ENCODE measurements at places on chromosomes 3 and 15. TPM values are rescaled to one million over a fixed set of nuclear protein-coding genes. Genes with fewer than 3 reads are reported as not detected.

ABI3BP gene
- total RNA-seq, result 26.2 TPM

CHRNA7 gene
- 1.1 TPM for total RNA-seq

DNA sequence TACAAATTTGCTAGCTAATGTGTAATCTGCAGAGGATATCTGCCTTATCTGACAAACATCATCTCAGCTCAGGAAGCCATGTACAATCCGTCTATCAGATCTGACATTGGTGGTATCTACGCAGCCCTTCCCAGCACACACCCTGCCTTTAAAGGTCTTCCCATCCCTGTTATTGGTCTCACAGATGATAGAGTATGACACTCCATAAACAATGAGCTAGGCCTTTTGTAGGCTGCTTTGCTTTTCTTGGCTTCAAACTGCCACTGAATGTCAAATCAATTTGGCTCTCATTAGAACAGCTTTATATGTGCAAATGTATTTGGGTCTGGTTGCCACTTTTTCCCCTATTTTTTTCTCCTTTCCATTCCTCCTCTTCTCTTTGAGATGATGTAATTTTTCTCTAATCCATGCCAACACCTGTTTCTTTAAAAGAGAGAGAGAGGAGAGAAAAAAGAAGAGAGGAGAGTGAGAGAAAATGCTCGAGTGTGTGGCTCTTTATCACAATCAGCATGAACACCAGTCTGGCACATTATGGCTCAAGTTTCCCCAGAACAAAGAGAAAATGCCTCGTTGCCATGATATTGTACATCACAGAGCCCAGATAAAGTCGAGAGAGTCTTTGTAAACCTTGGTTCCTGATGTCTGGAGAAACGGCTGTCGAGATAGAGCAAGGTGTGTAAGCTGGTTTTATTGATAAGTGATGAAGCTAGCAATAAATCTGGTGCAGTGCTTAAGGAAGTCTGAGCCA is 80.8 kb upstream of the DPH6 start:
- no peak for DNase-seq

GRCh38 chr15:101320501-101321052 is 25.5 kb upstream of the SNRPA1 start:
- no peak for DNase-seq

TGFBR2 gene
- 66.7 TPM for total RNA-seq

GRCh38 chr3:10721101-10721500 is 94.9 kb upstream of the SLC6A11 start:
- peak; percentile 31 for DNase-seq

DNA sequence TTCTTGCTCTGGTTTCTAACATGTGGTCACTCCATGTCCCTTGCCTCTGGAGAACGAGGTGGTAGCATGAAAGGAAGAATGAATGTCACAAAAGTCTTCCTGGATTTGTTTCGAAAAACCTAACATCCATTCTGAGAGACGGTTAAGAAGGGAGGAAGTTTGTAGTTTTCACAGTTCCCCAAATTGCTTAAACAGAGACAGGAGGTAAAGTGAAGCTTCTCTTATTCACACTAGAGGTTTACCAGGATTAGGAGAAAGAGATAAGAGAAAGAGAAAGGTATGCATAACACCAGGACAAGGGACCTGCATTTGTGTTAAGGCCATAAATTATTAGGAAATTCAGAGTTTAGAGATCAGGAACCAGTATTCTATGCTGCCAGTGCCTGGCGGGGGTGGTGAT is 228.1 kb downstream of the CPNE4 start:
- no peak for DNase-seq

DNA sequence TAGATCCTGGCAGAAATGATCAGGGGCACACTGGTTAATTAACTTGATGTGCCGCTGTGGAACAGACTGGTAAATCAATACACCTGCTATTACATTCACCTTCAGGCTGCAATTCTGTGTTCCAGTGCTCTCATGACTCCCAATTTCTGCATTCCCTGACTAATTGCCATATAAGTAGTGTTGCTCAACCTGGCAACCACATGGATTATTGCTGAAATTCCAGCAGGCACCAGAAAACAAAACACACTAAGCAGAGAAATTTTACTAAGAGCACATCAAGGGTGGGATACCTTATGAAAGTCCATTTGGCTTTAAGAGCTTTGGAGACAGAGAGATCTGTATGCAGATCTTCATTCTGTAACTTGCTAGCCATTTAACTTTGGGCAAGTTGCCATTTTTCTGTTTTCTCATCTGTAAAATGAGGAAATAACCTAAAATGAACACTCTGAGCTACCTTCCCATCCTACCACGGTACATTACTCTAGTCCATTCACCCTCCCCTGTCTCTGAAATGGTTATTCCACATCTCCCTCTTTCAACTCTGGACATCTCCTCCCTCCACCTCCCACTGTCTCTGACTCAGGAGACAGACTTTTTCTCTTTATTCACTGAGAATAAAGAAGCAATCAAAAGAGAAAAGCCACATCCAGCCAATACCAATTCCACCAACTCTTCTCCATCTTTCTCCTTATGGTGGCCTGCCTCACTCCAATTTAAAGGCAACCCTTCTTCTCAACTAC is 54.6 kb downstream of the STAC start:
- no peak for DNase-seq

Data from cardiac septum (tissue), 1 donor.